ENCODE measurements at places on chromosomes 1 and 21.

DNA sequence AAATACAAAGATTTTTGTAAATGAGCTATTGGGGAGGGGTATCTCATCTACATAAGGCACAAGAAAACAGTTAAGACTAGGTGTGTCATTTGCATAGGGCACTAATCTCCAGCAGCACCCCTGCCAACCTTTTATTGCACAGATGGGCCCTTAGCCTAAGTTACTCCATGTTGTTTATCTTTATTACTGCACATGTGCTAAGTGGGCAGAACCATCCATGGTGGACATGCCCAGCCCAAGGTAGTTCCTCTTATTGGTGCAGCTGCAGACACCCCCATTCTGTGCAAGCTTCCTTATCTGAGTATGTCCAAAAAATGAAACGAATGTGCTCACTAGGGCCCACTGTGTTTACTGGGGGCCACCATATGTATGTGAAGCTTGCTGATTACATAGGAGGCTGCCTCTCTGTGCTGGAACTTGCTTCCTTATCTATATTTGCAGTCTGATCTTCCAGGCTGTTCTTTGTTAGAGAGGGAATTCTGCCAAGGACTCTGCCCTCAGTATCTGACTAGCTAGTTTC lies 77.3 kb upstream of the NEK7 start:
- DNase-seq: no peak

- DNase-seq: no peak
Observed at GRCh38 chr1:182735343-182735742, 51.0 kb upstream of the RGS8 start.

- DNase-seq: no peak
Observed at GRCh38 chr1:54798769-54799641, 2.1 kb downstream of the TTC22 start.

DNA sequence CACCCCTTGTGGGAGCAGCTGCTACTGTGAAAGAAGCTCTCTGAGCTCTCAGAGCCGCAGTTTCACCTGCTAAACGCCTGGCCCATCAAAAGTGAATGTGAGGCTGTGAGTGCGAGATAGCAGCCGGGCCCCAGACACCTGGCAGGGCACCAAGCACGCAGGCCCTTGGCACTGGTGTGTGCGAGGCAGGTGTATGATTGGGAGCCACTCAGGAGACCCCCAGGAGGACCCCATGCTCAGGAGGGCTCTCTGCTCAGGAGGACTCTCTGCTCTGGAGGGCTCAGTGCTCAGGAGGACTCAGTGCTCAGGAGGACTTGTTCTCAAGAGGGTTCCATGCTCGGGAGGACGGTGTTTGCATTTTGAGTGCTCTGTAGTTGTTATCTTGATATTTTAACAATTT lies 14.3 kb upstream of the ADARB1 start:
- DNase-seq: no peak

DNA sequence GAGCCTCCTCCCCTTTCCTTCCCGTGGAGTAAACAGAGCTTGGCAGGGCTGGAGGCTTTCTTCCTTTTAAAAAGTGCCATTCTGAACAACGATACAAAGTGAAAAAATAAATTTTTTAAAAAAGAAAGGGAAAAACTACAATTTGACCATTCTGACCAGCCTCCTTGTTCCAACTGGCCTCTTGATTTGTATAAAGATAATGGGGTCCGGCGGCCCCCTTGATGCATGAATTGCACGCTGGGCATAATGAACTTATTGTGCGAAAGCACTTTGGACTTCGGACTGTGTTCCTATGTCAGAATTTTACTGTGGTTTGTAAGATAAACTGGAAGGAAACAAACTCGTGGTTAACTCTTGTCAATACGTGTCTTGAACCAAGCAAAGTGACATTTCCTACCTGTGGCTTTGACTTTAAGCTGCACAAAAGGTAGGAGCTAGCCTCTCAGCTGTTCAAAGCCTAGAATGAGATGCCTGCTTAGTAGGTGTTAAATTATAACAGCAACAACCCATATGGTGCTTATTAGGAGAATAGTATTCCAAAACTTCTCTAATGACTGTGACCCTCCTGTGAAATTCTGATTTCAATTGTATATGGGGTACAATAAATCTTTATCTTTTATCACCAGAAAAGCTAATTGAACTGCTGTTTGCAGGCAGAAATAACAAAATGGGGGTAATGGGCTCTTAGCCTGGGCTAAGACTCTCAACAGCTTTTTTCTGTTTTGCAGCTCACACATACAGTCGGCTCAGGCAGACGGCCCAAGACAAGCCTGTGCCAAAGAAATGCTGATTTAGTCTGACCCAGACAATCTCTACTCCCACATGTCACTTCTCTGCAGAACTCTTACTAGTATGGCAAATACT lies 9.3 kb downstream of the IRF2BP2 start:
- DNase-seq: peak; percentile 68

Data from ovary (tissue), 10 donors.